ENCODE measurements at places on chromosomes 16 and 17. TPM values are rescaled to one million over a fixed set of nuclear protein-coding genes. Genes with fewer than 3 reads are reported as not detected.

HS3ST3A1 gene
- 36.3 TPM for total RNA-seq

CA5A gene
- total RNA-seq: not detected

CTU2 gene
- total RNA-seq: 14.3 TPM

CACNG5 gene
- total RNA-seq: not detected

HOXB3 gene
- 5.6 TPM for total RNA-seq

AANAT gene
- total RNA-seq: not detected

WSCD1 gene
- 0.05 TPM for total RNA-seq

ASPA gene
- total RNA-seq: 0.05 TPM

CHST5 gene
- 0.23 TPM for total RNA-seq

BAIAP3 gene
- total RNA-seq: 0.89 TPM

GRAPL gene
- not detected for total RNA-seq

KATNIP gene
- total RNA-seq: 29.9 TPM

SMTNL2 gene
- not detected for total RNA-seq

MYL11 gene
- not detected for total RNA-seq

NUBP2 gene
- 52.0 TPM for total RNA-seq

CUEDC1 gene
- 7.4 TPM for total RNA-seq

KRTAP2-1 gene
- not detected for total RNA-seq

C16orf95 gene
- 6.1 TPM for total RNA-seq

METTL9 gene
- total RNA-seq: 203 TPM

ZNF286A gene
- 64.9 TPM for total RNA-seq

RAB26 gene
- 3.0 TPM for total RNA-seq

CNTD1 gene
- total RNA-seq: not detected

KRT39 gene
- total RNA-seq: not detected

OR1A1 gene
- not detected for total RNA-seq

PYDC1 gene
- total RNA-seq: not detected

PMFBP1 gene
- total RNA-seq: 0.46 TPM

SCARF1 gene
- 0.59 TPM for total RNA-seq

ST6GALNAC2 gene
- 0.55 TPM for total RNA-seq

ZNF750 gene
- not detected for total RNA-seq

G6PC1 gene
- total RNA-seq: not detected

SLFN14 gene
- not detected for total RNA-seq

AKAP10 gene
- 33.2 TPM for total RNA-seq

FASN gene
- total RNA-seq: 307 TPM

TMC6 gene
- 0.42 TPM for total RNA-seq

Data from smooth muscle cell of the umbilical artery (primary cell).